Activated T-cell treated with anti-CD3 and anti-CD28 coated beads, Interleukin-2, amount 50 U/mL, for 72 hours (primary cell): ENCODE measurements at places on chromosomes 4 and X.
A peak's percentile ranks its signal among the peaks of the same experiment; 100 is the strongest.

DNA sequence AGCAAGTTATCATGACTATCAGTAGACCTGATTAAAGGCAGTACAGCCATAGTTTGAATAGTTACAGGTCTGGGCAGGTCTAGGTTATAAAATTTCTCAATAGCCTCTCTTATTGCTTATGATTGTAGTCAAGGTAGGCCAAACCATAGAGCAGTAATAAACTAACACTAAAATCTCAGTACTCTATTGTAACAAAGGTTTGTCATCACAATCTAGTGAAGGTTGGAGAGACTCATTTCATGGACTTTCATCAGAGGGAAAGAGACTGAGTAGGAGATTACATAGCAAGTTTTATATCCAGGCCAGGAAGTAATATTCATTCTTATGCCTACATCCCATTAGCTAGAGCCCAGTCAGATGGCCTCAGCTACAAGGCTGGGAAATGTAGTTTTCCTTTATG lies 141.0 kb downstream of the ASB9 start:
- DNase-seq: no peak

- no peak for DNase-seq
These were observed 10.6 kb downstream of the CDKL5 start for GRCh38 chrX:18436017-18436416.

- DNase-seq: no peak
These were observed 230.9 kb upstream of the AFF2 start for GRCh38 chrX:148269513-148269912.

- no peak for DNase-seq
These were observed 47.3 kb upstream of the SMIM31 start for GRCh38 chr4:164706675-164707074.

GRCh38 chrX:41946989-41947612 lies 23.7 kb upstream of the CASK start:
- DNase-seq: no peak

GRCh38 chr4:58600290-58600689 lies 1490.1 kb upstream of the IGFBP7 start:
- no peak for DNase-seq

GRCh38 chrX:23403849-23404248 lies 69.2 kb downstream of the PTCHD1 start:
- no peak for DNase-seq

DNA sequence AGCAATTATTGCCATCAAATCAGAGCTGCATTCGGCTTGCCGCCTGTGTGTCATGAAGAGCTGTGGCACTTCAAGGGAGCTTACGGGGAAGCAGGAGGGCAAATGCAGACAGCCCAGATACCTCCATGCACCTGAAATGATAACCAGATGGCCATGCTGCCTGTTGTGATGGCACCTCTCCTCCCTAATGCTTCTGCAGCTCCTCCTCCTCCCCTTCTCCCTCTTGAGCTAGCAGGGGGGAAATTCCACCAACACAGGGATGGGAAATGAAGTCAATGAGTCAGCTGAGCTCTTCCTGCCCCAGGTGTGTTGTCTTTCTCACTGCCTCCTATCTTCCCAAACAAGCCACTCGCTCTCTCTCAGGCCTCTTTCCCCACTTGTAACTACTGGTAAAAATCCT lies 565.0 kb downstream of the BCOR start:
- no peak for DNase-seq

DNA sequence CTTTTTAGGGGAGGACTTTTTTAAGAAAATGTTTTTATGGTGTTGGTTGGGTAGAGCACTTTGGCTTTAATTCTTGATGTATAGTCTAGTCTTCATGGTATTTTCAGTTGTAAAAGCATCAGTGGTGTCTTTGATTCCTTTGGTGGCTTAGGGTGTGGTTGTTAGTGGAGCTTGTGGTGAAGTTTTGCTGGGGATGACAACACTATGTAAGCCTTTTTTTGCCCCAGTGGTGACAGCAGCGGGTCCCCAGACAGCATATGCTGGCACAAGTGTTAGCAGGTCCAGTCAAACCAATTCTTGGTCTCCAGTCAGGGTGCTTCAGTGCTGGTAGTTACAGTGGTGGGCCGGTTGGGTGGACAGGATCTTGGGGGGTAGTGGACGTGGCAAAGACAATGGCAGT lies 52.0 kb downstream of the CHIC1 start:
- no peak for DNase-seq

DNA sequence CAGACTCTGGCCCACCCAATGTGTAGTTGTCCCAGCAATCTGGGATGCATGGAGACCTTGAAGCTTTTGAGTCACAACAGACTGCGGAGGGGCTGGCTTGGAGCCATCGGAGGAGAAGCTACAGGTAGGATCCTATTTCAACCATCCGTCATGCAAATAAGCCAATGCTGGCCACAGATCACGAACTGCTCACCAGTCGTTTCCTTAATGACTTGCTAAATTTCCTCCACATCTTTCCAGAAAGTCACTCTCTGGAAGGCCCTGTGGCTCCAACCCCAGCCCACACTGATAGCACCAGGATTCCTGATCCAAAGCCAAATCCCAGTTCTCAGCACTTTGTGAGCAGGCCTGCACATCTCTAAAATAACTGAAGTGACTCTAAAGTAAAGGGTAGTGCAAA lies 321.3 kb downstream of the RAB28 start:
- no peak for DNase-seq

GRCh38 chr4:137649711-137650450 lies 117.6 kb upstream of the PCDH18 start:
- DNase-seq: no peak

- DNase-seq: no peak
These were observed 61.1 kb upstream of the ARSJ start for GRCh38 chr4:114040319-114041116.

- DNase-seq: no peak
These were observed 715.4 kb upstream of the HS3ST1 start for GRCh38 chr4:12144051-12144450.

DNA sequence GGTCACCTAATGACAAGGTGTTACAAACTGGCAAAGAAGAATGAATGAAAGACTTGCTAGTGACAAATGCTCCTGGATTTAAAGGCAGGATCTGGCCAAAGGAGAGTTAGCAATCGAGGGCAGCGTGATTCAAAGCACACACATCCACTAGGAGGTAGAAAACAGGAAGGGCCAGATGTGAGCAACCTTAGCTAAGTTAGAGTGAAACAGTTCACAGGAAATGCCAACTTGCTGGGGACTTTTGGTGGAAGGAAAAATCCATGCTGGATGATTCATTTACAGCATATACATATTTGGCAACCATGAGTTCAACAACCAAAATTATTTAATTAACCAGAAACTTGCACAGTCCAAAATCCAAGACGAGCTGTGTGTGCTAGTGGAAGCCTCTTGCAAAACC lies 276.9 kb downstream of the PTTG2 start:
- no peak for DNase-seq

DNA sequence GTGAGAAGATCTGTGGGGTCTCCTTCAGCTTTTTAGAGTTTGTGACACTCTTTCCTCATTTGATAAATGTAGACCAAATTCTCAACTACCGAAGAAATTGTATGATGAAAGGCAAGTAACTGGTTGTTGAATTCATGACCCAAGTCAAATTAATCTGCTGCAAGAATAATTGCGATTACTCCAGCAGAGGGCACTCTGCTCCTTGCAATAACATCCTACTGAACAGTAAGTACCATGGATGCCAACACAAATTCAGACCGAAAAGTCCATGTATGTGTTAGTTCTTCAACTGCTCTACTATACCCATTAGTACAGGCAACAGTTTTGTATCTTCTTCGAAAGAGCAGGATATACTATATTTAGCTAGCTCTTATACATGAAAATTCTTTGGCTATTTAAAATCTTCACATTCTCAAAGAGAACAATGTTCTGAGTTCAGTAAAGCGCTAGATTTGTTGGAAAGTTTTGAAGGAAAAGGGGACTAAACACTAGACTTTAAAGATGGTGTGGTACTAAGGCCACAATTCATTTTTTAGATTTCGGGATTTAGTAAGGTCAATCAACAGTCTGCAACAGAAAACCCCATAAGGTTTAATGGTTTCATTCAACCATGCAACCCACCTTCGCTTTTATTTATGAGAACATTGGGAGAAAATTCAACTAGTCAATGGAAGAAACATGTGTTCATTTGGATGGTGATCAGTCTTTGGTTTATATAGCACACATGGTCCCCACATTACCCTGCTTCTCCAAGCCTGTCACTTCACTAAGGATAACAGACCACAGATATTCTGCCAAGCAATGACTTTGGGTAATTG lies 105.4 kb upstream of the TBC1D9 start:
- peak; percentile 50 for DNase-seq

GRCh38 chrX:109886122-109886761 lies 116.7 kb upstream of the TMEM164 start:
- peak; percentile 14 for DNase-seq

GRCh38 chr4:181952478-181952877 lies 290.7 kb upstream of the TENM3 start:
- no peak for DNase-seq

GRCh38 chrX:105495376-105495775 lies 274.9 kb upstream of the TEX13A start:
- DNase-seq: no peak

- no peak for DNase-seq
These were observed 94.2 kb downstream of the CXCL13 start for GRCh38 chr4:77699731-77700210.

- no peak for DNase-seq
These were observed 6.3 kb downstream of the DCHS2 start for GRCh38 chr4:154485127-154485773.

GRCh38 chrX:44675362-44676024 lies 132.8 kb upstream of the FUNDC1 start:
- DNase-seq: no peak

DNA sequence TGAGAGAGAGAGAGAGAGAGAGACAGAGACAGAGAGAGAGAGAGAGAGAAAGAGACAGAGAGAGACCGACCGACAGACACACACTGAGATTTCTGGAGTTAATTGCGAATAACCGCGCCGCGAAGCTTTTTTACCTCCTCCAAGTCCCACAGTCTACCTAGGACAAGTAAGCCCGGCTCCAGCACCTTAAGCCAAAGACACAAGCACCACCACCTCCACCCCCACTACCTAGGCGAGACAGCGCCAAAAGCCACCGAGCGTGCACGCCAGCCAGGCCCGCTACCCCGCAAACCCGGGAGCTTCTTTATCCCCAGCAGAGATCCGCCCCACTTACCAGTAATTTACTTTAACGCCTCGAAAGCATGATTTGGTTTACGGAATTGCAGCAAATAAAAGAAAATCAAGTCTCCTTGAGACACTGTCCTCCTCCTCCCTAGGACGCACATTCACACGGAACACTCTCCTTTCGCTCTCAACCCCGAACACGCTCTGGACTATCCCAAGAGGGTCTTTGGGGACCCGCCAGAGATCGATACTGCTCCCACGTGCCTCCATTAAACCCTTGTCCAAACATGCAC lies 649.6 kb upstream of the DIPK2B start:
- peak; percentile 35 for DNase-seq

GRCh38 chr4:5374994-5375393 lies 323.7 kb downstream of the STK32B start:
- DNase-seq: no peak

GRCh38 chr4:31104577-31104976 lies 384.4 kb downstream of the PCDH7 start:
- DNase-seq: no peak

GRCh38 chr4:141241986-141242385 lies 21.3 kb downstream of the ZNF330 start:
- DNase-seq: no peak

DNA sequence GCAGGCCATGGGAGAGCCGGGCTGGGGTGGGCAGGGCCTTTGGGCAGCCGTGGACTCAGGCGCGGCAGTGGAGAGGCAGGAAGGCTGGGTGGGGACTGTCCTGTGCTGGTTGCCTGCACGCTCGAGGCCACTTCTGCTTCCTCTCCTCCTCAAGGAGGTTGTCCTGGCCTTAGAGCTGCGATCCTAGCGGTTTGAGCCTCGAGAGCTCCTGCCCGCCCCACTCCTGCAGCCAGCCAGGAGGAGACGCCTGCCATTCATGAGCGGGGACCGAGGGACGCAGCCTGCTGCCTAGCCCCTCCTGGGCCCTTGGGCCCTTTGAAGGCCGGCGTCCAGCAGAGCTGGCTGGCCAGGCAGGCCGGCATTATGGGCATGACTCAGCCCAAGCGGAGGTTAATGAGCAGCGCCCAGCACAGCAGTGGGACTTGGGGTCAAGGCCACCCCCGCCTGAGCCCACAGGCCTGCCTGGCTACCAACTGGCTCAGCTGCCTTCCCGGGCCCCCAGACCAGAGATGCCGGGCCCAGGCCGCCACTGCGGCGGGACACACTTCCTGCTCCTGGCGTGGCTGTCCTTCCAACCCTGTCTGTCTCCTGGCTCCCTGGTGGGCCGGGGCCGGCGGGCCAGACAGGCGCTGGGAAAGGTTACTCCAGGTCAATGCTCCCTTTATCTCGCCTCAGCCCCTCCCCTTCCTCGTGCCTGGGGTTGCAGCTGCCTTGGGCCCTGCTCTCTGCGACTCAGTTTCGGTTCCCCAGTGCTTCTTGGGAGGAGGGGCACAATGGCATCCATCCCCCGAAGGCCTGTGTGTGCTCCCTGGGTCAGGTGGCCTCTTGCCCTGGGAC lies 1.8 kb downstream of the ABCD1 start:
- DNase-seq: peak; percentile 29

DNA sequence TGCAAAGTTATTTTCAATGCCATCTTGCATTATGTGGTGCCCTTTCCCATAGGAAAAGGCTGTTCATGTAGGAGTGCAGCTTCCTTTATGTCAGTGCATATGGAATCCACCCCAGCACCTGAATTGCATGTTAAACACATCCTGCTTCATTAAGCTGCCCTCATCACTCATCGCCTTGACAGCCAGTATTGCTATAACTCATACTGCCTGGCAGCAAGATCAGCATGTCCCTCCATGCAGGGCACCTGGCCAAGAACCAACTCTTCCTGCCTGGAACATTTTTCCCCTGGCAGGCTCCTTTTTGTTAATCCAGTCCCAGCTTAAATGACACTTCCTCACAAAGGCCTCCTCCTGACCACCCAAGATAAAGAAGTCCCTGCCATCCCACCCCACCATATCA lies 23.5 kb upstream of the CA5B start:
- DNase-seq: no peak

GRCh38 chrX:50952406-50952805 lies 41.9 kb downstream of the BMP15 start:
- no peak for DNase-seq

- no peak for DNase-seq
These were observed 107.4 kb downstream of the HMX1 start for GRCh38 chr4:8763966-8764901.

GRCh38 chr4:163693211-163693610 lies 198.7 kb downstream of the TMA16 start:
- DNase-seq: no peak

GRCh38 chr4:102037566-102037965 lies 247.0 kb downstream of the BANK1 start:
- DNase-seq: no peak

- DNase-seq: no peak
These were observed 36.2 kb downstream of the ARHGAP10 start for GRCh38 chr4:147768113-147768512.

- DNase-seq: no peak
These were observed 71.2 kb upstream of the NAF1 start for GRCh38 chr4:163237856-163238255.
